ENCODE measurements at places on chromosomes 16 and 17.

DNA sequence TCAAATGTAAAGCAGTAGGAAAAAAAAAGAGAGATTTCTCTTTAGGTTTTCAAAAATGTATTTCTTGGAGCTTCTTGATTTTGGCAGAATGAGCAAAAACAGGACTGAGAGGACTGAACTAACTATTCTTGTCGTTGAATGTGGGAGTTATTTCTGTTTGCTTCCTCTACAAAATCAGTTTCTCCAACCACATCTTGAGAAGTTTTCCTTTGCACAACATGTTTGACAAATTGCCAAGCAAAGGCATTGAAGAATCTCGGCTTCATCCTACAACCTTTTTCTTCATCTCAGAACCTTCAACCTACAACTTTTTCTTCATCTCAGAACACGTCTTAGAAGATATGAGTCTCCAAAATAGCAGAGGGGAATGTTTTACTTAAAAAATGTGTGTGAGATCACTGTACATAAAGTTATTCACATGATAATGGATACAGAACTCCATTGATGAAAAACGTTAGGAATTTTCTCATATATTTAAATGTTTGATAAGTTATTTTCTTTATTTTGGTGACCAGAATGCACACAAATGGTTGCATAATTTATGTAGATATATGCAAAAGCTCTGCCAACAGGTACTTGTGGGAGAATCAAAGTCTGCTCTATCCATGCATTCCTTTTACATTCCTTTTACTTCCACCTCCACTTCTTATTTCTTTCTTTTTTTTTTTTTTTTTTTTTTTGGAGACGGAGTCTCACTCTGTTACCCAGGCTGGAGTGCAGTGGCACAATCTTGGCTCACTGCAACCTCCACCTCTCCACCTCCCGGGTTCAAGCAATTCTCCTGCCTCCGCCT is 370.0 kb downstream of the KCNJ2 start:
- no peak for DNase-seq

DNA sequence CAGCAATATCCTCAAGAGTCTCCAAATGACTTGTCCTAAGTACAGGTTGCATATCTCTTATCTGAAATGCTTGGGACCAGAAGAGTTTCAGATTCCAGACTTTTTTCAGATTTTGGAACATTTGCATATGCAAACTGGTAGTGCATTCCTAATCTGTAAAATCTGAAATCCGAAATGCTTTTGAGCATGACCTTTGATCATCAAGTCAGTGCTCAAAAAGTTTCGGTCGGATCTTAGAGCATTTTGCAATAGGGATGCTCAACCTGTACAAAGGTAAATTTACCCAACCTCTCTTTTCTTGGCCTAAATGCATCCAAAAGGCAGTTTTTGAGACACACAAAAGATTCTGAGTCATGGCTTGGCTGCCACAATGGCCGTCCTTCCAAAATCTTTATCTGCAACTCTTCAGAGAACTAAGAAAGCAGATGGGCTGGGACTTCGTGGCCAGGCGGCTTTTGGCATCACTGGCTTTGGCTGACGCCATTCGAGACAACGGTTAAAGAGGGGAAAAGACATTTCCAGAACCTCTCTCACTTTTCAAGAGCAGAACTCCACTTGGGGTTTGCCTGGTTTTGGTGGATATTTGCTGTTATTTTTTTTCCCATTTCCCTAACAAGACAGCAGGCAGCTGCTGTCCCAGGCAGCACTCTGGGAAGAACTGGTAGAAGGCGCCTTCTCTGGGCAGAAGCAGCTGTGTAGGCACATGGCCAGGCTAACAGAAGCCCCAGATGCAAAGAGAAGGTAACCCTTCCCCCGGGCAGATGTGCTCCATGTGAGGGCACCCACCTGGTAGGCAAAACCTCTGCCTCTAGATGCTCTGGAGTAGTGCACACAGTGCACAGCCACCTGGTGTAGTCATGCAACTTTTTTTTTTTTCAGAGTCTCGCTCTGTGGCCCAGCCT is 8.9 kb downstream of the CPPED1 start:
- DNase-seq = no peak

- DNase-seq = no peak
These were observed 30.4 kb downstream of the CFDP1 start for GRCh38 chr16:75402821-75403475.

GRCh38 chr16:83338941-83339340 is 468.8 kb upstream of the HSBP1 start:
- no peak for DNase-seq

GRCh38 chr17:38984666-38985065 is 17.5 kb upstream of the FBXO47 start:
- no peak for DNase-seq

GRCh38 chr17:76527430-76528111 is 9.9 kb downstream of the CYGB start:
- peak; percentile 46 for DNase-seq

DNA sequence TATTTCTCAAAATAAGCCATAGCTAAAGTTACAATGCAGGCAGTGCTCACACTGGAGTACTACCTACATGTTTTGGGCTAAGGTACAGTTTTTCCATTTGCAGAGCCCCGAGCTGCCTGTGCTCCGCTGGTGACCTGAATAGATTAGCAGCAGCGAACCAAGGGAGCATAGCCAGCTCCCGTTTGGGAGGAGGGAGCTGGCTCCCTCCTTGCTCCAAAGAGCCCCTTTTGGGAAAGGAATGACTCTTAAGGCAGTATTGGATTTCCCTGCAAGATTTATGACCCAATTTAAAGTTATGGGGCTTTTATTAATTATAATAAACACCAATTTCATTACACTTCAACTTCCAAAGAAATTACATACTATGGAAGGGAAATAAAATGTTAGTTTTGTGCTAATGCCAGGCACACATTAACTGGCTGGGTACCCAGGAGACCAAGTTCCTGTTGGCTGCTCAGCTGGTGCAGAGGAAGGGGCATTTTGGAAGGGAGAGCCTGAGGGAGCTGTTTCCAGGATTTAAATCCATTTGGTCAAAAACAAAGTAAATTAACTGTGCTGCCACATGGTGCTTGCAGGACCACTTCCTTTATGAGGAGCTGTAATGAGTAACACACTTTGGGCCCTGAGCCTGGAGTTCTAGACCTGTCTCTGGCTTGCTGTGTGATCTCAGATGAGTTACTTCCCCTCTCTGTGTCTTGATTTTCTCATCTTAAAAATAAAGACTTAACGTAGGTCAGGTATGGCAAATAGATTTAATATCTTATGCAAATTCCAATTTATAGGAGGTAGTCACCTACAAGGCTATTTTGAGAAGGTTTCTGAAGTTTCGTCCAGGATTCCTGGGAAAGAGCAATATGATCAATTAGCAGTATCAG is 362.1 kb upstream of the CCL2 start:
- no peak for DNase-seq
